Hematopoietic multipotent progenitor cell treated with erythropoietin and hydrocortisone succinate and interleukin-3 and kit ligand, for 15 days (in vitro differentiated cells): ENCODE measurements at places on chromosomes 3 and 15.

DNA sequence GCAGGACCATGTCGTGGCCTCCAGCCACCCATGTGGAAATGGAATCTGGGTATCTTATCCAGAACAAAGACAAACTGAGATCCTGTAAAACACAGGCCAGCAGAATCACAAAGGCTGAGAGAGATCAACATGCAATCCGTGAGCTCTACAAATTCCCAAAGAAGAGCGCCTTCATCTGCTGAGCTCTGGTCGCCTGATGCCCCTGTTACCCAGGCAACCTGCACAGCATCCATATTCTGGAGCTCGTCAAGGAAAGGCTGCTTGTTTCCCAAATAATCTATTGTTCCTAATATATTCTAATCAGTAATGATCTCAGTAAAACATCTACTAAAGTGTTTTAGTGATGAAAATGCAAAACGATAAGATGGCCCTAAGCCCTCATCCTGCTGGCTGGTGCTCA, 133.6 kb downstream of the OCA2 start:
- DNase-seq = no peak

DNA sequence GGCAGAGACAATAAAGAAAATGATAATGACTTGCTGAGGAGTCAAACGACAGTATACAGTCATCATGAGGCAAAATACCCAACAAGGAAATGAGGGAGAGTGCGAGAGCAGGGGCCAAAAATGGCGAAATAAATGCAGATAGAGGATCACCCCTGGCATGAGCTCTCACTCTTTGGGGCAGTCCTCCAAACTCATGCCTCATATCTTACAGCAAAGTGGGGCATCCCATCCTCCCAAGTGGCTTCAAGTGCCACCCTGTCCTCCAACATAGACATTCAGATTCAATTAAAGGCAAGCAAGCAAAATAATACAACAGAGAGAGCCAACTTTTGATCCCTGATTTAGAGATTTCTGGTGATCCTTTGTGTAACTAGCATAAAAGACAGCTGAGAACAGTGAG, 278.4 kb downstream of the GBE1 start:
- DNase-seq = no peak

DNA sequence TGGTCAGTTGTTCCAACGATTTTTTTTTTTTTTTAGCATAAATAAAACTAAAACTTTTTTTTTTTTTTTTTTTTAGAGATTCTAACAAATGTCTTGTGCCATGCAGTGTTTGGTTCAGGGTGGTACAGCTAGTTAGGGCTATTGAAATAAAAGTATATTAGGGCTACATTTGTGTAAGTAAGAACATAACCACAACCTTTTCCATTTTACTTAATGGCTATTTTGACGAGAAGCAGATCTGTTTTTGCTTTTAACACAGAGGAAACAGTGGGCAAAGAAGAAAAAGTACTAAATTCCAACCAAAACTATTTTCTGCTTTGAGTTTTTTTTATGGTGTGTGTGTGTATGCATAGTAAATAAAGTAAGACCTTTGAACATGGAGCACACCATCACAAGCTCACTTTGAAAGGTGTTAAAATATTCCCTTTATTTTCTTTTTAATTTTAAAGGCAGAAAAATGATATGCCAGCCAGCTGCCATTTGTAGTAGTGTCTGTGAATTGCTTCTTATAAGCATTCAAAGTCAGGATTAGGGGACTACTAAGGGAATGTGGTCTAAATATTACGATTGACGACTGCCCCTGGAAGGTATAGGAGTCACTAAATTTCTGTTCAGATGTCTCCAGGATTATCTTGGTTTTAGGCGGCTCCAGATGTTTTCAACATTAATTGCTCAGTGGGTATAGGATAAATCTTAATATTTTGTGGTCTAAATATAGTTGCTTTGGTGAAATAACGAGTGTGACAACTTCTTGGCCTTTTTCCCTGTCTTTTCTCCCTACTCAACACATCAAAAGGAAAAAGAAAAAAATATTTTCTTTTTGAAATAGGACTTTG, 3.1 kb downstream of the RARB start:
- DNase-seq = no peak

DNA sequence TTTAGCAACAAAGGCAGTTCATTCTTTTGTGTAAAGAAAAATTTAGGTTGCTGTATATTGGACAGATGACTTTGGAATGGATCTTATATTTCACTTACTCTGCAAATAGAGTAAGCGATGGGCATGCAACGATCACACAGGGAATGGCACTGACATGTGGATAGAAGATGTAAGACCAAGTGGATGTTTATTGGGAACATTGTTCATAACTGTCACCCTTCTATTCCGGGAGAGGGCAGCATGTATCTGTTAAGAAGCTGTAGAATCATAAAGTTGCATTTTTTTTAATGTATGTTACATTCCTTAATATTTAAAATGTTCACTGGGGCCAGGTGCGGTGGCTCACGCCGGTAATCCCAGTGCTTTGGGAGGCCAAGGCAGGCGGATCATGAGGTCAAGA, 41.2 kb downstream of the HPS3 start:
- no peak for DNase-seq

DNA sequence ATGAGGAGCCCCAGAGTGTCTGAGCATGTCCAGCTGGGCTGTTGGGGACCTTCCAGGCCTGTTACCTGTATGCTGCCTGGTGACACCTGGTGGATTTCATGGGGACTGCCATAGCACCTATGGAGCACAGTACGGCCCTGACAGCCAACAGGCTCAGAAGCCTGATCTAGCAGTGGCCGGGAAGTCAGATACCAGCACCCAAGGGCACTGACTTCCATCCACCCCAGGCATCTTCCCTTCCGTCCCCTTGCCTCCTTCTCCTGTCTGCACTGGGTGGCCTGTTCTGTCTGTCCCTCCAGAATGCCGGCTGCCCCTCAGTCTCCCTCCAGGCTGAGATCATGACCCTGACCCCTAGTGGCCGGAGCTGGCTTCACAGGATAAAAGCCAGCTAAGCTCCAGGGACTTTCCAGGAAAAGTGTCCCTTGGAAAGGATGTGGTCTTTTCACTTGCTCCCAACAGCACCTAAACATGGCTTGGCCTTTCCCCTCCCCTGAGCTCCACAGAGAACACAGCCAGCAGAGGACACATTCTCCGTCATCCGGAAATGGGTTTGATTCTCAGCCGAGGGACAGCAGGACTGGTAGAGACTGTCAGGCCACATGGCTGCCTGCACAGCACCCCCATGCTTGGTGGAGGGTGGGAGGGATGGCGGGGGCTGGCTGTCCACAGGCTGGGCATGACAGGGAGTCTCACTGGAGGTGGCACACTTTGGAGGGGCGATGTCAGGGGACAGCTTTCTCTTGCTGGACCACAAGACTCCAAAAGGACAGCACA, 9.5 kb downstream of the RPS17 start:
- peak; percentile 72 for DNase-seq

DNA sequence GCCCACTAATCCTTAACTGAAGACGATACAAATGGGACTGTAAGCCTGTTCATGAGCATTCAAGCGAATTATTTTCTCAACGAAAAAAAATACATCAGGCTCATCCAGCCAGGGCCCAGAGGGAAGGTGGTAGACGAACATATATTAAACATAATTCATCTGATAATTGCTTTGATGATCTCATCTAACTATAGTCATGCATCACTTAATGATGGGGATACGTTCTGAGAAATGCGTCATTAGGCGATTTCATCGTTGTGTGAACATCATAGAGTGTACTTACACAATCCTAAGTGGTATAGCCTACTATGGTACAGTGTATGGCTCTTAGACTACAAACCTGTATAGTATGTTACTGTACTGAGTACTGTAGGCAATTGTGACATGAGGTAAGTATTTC, 10.0 kb upstream of the SPINK8 start:
- DNase-seq = no peak

- DNase-seq = no peak
These were observed 35.3 kb downstream of the CEP152 start for GRCh38 chr15:48775546-48775945.

DNA sequence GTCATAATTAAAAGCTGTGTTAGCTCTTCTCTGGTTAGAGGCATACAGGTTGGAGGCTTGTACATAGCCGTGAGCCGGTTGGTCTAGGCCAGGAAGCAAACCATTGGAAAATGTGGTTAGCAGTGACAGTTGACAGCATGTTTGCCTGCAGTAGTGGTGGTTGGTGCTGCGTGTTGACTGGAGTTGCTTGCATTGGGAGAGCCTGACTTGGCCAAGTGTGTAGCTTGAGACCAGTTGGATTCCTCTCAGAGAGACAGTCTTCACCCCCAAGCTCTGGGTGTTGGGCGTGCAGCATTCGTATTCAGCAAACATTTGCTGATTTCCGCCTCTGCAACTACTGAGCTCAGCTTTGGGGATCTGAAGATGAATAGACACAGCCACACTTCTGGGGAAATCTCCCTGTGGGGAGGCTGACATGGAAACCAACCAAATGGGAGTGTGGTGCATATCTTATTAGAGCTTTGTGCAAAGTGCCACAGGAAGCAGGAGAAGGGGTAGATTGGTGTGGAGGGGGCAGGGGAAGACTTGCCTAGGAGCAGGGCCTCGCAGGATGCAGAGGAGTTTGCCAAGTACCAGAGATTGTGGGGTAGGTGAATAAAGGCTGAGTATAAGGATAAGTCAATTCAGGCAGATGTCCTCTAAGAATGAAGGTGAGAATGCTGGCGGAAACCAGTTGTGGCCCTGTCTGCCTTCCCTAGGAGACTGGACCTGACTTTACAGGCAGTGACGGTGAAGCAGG, 83.5 kb downstream of the IGF1R start:
- DNase-seq = no peak

DNA sequence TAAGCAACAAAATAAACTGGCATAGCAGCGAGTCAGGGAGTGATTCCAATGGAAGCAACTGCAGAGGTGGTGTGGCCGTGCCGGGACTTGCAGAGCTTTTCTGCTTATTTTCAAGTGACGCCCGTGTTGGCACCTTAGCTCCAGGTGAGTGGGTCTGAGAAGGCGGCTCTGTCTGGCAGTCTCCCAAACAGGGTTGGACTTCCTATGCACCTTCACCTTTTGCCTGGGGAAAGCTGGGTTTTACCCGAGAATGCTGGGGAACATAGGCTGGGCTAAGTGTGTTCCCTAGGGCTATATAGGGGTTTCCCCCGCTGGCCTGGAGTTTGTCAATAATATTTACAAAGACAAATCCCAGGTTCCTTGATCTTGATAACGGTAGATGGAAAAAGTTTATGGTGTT, 179.9 kb upstream of the TBL1XR1 start:
- no peak for DNase-seq
